CD4-positive, alpha-beta T cell (primary cell): ENCODE measurements at places on chromosomes 16 and 17.

DNA sequence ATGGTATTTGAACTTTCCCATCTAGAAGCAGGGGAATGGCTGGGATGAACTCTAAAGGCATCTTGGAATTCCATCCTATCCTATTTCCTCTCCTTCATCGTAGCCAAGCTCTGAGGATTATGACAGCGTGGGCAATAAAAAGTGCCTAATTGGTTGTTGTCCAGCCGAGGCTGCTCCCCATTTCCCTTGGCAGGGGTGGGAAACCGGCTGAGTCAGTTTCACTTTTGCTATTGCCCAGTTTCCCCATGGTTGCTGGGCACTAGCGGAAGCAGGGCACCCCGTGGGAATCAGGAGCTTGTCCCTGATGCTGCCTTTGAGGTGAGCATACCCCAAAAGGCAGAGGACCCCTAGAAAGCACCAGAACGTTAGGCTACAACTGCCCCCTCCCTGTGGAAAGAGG lies 13.8 kb upstream of the SP2 start:
- DNase-seq, result no peak

DNA sequence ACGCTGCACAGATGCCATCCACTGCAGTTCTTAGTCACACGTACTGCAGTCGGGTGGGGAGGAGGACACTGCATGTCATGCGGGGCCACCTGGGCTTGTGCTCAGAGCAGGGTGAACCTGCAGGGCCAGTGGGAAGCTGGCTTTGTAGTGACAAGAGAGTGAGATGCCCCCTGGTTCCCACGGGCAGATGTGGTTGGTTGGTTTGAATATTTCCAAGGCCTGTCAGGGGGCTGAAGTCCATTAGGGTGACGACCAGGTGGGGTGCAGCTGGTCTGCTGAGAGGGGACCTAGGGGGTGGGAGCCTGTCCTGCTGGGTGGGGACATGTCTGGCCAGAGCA lies 14.3 kb downstream of the ZNF213 start:
- no peak for DNase-seq

- no peak for DNase-seq
These were observed 23.9 kb upstream of the CLEC18A start for GRCh38 chr16:69927056-69927757.

DNA sequence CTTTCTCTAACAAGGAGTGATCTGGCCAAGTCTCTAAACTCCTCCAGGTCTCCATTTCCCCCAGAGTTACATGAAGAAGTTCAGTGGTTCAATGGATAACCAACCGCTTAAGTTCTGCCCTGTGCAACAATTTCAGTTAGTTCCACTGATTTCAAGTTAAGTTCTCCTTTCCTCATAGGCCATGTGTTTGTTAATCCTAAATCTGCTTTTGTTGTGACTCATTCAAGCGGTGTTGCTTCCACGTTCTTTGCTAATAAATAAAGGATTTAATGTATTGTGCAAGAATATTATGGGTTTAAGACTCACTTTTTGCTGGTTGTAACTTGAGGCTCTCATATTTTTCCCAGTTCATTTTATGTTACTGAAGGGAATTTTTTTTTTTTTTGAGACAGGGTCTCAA lies 36.3 kb downstream of the GNA13 start:
- peak; percentile 32 for DNase-seq

GRCh38 chr17:37829592-37830123 lies 84.8 kb upstream of the HNF1B start:
- no peak for DNase-seq

- DNase-seq, result peak; percentile 82
These were observed 9.2 kb upstream of the GLIS2 start for GRCh38 chr16:4306470-4307214.

DNA sequence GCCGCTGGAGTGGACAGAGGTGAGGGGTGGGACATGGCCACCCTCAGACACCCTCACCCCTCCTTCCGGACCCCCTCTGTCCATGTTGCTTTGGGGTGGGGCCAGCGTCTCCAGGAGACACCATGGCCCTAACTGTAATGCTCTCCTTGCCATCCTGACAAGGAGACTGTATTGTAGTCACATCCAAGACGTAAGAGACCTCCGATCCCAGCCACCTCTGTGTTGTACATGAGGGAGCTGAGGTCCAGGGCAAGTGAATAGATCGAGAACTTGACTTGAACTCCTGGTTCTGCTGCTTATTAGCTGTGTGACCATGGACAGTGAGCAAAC lies 30.2 kb downstream of the POLR3E start:
- no peak for DNase-seq

GRCh38 chr17:77429369-77429968 lies 288.7 kb downstream of the SEC14L1 start:
- no peak for DNase-seq

DNA sequence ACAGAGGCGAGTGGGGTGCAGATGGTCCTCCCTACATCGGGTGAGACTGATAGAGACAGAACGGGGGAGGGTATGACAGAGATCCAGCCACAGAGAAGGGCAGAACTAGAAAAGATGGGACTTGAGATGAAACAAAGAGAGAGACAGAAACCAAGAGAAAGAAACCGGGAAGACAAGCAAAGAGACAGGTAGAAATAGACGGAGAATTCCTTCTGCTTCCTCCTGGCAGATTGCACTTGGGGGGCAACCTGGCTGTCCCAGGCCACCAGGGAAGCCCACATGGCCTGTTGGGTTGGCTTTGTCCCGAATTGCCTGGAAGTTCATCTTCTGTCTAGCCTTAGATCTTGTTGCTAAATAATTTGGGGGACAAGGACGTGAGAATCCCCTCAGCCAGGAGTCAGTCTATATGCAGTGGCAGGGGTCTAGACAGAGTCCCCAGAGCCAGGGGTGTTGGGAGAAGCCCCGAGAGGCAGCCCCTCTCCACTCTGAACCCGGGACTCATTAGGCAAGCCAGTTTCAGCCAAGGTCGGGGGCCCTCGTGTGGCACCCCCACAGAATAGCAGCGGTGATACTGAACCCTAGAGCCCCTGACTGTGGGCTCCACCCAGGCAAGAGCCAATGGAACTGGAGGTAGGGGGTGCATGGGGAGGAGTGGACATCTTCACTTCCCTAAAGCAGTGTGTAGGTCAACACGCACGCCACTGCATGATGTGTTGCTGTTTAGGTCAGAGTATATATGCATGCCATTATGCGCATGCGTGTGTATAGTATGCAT lies 627 bp upstream of the TSPOAP1 start:
- peak; percentile 84 for DNase-seq

DNA sequence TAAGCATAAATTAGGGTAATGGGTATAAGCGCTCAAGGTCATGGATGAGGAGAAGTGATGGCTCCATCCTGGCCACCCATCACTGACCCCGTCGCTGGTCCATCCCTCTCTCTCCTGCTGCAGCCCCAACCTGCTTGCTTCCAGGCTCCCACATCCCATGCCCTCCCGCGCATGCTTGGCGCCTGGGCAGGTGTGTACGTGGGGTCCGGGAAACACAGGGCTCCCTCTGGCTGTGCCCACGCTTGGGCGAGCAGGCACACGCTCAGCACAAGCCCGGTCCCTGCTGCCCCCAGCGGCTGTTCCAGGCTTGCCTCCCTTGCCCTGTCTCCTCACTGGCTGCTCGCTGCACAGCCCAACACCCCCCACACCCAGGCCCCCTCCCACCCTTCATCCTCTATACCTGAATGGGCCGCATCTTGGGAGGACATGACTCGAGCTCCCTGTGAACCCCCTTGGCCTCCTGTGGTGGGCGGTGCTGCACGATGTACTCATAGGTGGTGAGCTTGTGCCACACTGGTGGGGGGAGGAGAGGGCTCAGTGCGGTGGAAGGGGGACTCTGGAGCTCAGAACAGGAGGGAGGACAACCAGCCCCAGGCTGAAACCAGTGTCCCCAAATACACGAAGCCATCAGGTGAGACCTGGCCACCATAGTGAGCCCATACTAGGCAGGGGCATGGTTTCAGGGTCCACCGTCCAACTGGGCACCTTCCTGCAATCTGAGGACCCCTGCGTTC lies 4.7 kb upstream of the TPPP3 start:
- no peak for DNase-seq

DNA sequence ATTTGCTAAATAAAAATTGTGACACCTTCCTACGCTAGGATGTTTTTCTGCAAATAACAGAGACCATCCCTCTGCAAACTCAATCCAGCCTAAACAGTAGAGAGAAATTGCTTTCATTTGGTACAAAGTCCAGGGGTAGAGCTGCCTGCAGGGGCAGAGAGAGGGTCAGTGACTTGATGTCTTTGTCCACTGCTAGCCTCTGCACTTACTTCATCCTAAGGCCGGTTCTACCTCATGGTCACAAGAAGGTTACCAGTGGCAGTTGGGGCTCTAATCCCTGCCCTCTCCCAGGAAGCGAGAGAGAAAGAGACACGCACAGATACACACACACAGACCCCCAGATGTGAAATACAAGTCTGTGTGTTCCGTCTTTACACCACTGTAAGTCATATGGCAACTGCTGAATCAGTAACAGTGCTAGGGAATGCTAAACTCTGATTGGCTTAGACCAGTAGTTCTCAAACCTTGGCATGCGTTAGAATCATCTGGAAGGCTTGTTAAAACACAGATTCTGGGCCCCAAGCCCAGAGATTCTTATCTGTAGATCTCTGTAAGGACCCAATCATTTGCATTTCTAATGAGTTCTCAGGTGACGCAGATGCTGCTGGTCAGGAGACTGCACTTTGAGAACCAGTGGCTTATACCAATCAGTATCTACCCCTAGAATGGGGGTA lies 13.1 kb upstream of the LPCAT2 start:
- DNase-seq, result no peak

DNA sequence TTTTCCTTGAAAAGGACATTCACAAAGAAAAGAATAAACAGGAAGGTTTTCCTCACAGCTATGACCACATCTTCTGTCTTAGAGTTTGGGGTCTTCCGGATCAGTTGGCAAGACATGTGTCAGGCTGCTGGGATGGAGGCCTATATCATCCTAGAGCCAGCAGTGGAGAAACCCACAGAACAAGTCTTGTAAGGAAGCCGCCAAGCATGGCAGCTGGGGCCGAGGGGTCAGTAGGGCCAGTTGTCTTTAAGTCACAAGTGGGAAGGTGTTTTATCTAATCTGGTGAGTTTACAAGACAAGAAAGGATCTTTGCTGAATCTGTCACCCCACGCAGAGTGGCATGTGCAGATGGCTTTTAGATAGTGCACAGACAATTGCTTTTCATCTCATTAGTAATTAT lies 25.7 kb downstream of the SCNN1B start:
- DNase-seq, result no peak

GRCh38 chr17:27633312-27634025 lies 2.5 kb downstream of the LGALS9 start:
- no peak for DNase-seq

GRCh38 chr16:71467810-71468209 lies 5.8 kb upstream of the ZNF23 start:
- peak; percentile 21 for DNase-seq

GRCh38 chr17:13362341-13363122 lies 239.2 kb downstream of the HS3ST3A1 start:
- DNase-seq, result no peak

GRCh38 chr16:78686601-78687000 lies 587.1 kb downstream of the WWOX start:
- no peak for DNase-seq

- DNase-seq, result no peak
These were observed 192.7 kb downstream of the RPTOR start for GRCh38 chr17:80737106-80738019.

GRCh38 chr16:66003201-66003600 lies 363.3 kb upstream of the CDH5 start:
- no peak for DNase-seq

DNA sequence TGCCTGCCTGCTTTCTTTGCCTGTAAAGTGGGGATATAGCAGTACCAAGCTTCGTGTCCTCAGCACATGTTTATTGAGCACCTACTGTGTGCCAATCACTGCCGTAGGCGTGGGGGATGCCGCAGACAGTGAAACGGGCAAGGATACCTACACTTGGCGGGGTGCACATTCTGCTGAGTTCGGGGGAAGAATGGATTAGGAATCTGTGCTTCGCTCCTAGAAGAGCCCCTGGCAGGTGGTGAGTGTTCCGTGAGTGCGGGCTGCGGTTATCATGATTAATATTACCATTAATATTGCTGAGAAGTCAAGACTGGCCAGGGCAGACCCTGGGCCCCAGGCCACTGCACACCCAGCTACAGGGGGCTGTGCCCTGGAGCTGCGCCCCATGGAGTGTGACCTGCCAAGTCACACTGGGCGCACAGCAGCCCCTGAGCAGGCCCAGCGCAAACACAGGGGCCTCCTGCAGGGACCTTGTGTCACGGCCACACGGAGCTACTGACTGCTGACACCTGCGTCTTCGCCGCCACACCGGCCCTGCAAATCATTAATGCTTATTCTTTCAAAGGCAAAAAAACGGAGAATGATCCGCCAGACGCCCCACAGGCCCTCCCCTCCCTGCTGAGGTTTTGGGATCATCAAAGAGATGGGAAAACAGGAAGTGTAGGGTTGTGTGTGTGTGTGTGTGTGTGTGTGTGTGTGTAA lies 213.4 kb upstream of the GSE1 start:
- no peak for DNase-seq

DNA sequence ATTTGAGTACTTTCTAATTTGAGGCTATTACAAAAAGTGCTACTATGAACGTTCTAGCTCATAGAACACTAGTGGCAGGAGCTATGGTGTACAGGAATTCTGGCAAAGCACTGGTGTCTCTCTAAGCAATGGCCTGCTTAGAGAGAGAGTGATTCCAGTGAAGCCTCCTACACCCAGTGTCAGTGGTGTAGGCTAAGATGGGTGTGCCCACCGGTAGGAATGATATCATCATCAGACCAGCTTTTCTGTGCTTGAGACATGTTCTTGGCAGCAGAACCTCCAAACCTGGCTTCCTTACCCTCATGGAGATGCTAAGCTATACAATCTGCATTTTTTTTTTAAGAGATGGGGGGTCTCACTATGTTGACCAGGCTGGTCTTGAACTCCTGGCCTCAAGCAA lies 370.3 kb downstream of the SOX9 start:
- DNase-seq, result no peak

- no peak for DNase-seq
These were observed 18.8 kb upstream of the PLLP start for GRCh38 chr16:57303021-57303909.

DNA sequence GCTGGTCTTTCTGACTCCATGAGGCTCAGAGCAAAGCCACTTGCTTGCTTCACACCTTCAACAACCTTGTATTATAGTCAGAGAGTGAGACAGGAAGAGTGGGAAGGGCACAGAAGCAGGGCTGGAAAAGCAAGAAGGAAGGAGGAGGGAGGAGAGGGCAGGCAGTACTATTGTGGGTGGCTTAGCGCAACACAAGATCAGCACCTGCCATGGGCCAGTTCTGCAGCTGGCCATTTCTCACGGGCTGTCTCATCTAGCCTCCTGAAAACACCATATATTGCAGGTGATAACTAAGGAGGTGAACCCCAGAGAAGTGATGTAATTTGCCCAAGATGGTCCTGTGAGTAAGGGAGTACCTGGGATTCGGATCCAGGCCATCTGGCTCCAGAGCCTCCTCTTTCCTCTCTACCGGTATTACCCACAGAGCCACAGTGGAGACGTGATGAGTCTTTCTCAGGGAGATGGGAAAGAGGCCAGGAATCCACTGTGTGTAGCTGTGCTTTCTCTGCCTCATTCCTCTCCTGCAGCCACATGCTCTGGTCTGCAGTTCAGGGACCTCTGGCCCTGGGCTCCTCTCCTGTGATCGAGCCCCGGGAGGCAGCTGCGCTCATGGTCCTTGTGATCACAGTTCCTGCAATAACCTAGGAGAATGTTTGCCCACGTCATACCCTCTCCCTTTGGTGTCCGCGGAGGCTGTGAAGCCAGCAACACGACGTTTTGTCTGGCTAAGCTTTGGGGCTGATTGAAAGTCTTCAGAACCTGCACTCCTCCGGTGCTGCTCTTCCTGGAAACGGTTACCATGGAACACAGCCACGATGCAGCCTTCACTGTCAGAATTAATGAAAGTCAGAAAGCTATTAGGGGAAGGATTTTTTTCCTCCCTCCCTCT lies 178.1 kb upstream of the CCL2 start:
- no peak for DNase-seq

GRCh38 chr17:41686281-41686680 lies 2.4 kb upstream of the EIF1 start:
- no peak for DNase-seq
